ENCODE measurements at places on chromosomes 3 and 15. TPM values are rescaled to one million over a fixed set of nuclear protein-coding genes. Genes with fewer than 3 reads are reported as not detected.

- DNase-seq = no peak
Measured at GRCh38 chr15:36632226-36632625, 52.8 kb downstream of the CDIN1 start.

DNA sequence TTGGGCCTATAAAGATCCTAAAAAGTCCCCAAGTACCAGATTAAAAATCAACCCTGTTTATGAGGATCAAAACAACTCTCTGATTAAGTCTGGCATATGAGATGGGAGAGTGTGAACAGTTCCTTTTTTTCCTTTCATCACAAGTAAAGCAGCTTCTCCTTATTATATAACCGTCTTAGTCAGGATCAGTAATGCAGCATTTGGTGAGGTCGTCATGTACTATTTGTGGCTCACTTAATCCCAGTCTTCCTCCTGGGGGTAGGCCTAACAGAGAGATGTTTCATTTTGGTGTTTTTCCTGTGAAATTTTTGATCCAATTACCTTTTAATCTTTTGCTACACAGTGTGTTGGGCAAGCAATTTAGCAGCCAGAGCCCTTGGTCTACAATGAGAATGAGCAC lies 333.1 kb upstream of the KCNMB2 start:
- no peak for DNase-seq

- no peak for DNase-seq
Measured at GRCh38 chr15:100926971-100927756, 8.0 kb downstream of the LRRK1 start.

DNA sequence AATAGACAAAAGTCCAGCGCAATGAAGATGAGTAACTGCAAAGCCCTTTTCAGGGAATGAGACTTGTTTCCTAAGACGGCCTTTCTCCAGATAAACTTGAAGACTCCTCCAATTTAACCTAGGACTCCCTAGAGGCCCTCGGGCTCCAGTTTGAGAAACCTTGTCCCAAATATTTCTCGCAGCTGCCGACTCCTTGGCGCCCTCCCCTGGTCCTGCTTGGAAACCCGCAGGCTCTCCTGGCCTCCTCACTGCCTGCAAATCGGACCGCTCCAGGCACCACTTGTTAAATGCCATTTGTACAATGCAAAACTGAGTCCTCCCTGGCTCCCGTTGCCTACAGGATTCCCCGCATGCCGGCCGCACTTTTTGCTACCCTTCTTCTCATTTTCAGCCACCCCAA lies 36.8 kb downstream of the MUC4 start:
- no peak for DNase-seq

SLC38A3 gene
- total RNA-seq = 0.63 TPM

GRCh38 chr3:36063992-36064391 lies 316.3 kb upstream of the STAC start:
- no peak for DNase-seq

SERINC4 gene
- not detected for total RNA-seq

SCN10A gene
- not detected for total RNA-seq

GPR156 gene
- 2.0 TPM for total RNA-seq

TMEM158 gene
- total RNA-seq = 1.7 TPM

PP2D1 gene
- total RNA-seq = not detected

DNA sequence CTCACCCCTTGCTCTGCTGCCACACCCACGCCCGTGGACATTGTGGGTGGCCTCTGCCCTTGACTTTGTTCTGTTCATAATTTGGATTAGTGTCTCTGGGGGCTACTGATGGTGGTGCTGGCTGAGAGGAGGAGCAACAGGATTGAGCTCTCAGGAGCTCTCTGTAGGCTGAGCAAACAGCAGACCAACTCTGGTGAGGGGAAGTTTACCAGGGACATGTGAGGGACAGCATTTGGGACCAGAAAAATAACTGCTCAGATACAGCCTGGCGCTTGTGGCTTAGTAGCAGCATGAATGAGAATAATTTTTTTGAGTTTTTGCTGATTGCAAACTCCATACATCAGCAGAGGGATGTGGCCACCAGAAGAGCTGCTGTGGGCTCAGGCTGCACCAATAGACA lies 14.8 kb downstream of the PPCDC start:
- DNase-seq = no peak

CIDEC gene
- total RNA-seq = not detected

Data from urinary bladder (tissue), 4 donors.